Smooth muscle cell of bladder (primary cell): ENCODE measurements at places on chromosomes 2 and 18. TPM values are rescaled to one million over a fixed set of nuclear protein-coding genes. Genes with fewer than 3 reads are reported as not detected.

The ZRANB3 gene
- total RNA-seq, result 7.1 and 7.6 TPM in 2 replicates

The ARHGEF33 gene
- total RNA-seq, result 0.57 and 0.74 TPM in 2 replicates

The PLCD4 gene
- total RNA-seq, result 1.8 TPM in 2 replicates

The C2orf74 gene
- 8.7 and 14.6 TPM in 2 replicates for total RNA-seq

The G6PC2 gene
- total RNA-seq, result not detected in 2 replicates

The EMILIN1 gene
- total RNA-seq, result 203 and 242 TPM in 2 replicates

The ATP8B1 gene
- 8.2 and 18.6 TPM in 2 replicates for total RNA-seq

The MYOM1 gene
- 1.3 and 2.5 TPM in 2 replicates for total RNA-seq

The DQX1 gene
- total RNA-seq, result under 0.01 TPM in 1 of 2 replicates, not detected in the other
